ENCODE measurements at places on chromosomes 7 and 10.

DNA sequence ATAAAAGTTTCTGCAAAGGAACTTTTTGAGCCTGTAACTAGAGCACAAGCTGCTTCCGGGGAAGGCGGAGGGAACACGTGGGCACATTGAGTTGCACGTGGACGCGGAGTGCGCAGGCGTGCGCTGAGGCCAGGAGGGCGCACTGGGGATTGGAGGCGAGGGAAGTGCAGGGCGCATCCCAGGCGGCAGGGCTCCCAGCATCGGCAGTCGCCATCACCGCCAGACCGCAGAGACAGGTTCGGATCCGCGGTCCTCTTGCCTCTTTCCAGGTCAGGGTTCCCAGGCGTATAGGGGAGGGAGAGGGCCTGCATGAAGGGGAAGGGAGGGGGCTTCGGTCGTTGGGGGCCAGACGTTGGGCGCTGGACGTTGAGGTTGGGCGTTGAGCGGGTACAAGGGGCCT, at the start of gene TDRD1:
TSS of gene TDRD1 (plus strand) at position 206 of the 400 bp plus-strand sequence. CDS start 8,479 bp downstream, outside the sequence.
- DNase-seq: no peak

- no peak for DNase-seq
Measured at GRCh38 chr7:1601956-1602355, 32.1 kb upstream of the PSMG3 start.

- DNase-seq: peak; percentile 36
Measured at GRCh38 chr7:112449353-112449752, 907 bp upstream of the IFRD1 start.

GRCh38 chr10:76066457-76066856, 635.0 kb downstream of the LRMDA start:
- no peak for DNase-seq

GRCh38 chr10:20893297-20893696, 3.8 kb downstream of the NEBL start:
- no peak for DNase-seq

DNA sequence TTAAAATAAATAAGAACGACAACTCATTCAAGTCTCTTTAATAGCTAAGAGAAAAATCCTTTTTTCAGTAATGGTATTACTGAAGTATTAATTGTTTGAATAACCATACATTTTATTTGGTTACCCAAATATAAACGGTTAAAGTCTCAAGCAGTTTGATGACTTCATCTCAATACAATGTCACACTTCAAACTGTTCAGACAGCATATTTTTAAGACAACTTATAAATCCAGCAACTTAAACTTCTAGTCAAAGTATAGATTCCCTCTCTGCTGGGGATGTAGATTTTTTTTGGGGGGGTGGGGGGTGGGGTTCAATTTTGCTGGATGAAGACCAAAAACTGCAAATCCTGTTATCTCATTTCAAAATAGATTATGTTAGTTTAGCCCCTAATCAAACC, 42.0 kb downstream of the GNA12 start:
- DNase-seq: no peak

DNA sequence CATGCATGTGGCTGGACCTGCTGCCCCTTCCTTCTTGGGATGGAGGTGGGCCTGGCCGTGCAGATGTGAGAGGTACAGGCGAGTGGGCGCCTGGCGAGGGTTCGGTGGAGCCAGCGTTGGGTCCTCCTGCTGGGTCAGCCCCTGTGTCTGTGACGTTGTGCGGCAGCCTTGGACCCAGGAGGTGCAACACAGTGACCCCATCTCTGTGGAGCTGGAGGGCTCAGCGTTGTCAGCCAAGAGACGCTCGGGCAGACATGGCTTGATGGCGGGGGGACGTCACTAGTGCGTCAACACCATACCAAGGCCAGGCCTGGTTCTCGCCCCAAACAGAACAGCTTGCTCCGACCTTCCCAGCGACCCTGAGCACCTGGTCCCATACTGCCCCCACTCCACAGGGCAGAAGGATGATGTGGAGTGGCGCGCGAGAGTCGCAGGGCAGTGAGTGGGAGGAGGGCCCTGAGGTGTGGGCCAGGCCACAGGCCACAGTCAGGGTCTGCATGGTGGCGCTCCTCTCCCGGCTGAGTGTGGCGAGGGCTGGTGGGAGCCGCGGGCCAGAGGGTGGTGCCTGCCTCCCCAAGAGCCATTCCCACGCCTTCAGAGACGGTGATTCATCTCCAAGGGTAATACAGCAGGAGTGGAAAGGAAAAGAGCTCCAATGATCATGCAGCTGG, 184.4 kb downstream of the DNAJB6 start:
- DNase-seq: no peak

GRCh38 chr10:44295644-44296241, 89.2 kb downstream of the CXCL12 start:
- DNase-seq: no peak

GRCh38 chr10:63157845-63158624, 24.9 kb downstream of the NRBF2 start:
- no peak for DNase-seq

- DNase-seq: no peak
Measured at GRCh38 chr7:129464194-129464593, 30.0 kb downstream of the STRIP2 start.

DNA sequence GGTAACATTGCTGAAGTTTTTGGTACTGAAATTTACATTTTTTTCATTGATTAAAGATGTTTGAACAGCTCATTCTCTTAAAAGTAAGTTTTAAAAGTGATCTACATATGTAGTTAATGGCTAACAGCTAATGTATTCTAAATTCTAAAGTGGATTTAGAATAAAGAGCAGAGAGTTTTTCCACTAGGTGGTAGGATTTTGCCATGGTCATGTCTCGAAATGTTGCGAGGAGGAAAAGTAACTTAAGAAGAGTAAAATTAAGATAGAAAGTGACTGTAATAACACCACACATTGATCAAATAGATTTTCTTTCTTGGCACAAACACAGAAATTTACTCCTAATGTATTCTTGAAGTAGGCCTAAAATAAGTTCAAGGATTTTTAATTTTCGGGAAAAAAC, 19.8 kb downstream of the LSMEM1 start:
- no peak for DNase-seq

DNA sequence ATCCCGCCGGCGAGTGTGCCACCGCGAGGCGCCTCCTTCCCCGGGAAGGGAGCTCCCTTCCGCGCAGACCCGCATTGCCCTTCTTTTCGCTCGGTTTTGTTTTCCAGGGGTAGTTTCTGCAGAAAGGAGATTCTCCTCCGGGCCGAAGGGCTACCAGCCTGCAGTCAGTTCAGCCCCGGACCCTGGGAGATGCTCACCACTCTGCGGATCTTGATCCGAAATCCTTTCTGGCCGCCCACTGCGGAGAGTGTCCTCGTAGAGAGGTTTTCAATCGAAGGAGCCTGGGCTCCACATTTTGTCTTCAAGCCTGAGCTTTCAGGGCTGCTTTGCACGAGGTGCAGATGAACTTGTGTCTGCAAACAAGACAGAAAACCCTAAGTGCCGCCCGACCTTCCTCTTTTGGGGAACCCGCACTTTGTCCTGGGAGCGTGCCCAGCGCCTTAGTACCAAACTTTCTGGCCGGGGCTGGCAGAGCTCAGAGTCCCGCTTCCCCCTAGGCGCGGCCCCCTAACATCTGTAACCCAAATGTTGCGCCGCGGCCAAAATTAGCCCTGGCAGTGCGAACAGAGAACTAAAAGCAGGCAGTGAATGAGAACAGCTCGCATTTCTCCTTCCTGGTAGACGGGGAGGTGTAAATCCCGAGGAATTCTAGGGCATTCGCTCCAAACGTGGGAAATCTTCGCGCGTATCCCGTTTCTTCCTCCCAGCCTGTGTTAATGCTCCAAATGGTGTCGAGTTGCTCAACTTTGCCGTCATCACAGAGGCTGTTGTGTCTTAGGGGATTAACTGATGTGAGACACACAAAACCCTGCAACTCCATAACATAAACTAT, 6.7 kb upstream of the EN2 start:
- DNase-seq: no peak

- DNase-seq: no peak
Measured at GRCh38 chr7:96495751-96496216, 173.9 kb upstream of the SLC25A13 start.

DNA sequence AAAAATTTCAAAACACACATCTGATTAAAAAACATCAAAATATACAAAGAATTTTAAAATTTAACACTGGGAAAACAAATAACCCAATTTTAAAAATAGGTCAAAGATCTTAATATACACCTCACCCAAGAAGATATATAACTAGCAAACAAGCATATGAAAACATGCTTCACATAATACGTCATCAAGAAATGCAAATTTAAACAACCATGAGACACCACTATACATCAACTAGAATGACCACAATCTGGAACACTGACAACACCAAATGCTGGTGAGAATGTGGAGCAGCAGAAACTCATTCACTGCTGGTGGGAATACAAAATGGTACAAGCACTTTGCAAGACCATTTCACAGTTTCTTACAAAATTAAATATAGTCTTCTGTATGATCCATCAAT, 498.4 kb downstream of the IPMK start:
- no peak for DNase-seq

DNA sequence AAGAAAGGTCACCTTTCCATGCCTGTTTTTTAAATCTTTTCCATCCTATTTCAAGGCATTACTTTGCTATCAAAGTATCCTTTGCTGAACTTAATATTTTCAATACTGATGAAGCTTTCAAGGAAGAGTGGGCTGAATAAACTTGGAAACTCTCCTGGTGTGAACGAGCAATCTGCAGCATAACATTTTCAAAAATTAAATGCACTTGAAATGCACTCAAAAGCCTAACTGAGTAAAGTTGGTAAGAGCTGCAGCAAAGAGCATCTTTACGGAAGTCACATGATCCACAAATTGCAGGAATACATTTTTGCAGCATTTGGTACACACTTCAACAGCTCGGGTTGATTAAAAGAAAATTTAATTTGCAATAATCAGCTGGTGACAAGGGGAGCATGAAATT, 367.3 kb downstream of the PHTF2 start:
- no peak for DNase-seq

DNA sequence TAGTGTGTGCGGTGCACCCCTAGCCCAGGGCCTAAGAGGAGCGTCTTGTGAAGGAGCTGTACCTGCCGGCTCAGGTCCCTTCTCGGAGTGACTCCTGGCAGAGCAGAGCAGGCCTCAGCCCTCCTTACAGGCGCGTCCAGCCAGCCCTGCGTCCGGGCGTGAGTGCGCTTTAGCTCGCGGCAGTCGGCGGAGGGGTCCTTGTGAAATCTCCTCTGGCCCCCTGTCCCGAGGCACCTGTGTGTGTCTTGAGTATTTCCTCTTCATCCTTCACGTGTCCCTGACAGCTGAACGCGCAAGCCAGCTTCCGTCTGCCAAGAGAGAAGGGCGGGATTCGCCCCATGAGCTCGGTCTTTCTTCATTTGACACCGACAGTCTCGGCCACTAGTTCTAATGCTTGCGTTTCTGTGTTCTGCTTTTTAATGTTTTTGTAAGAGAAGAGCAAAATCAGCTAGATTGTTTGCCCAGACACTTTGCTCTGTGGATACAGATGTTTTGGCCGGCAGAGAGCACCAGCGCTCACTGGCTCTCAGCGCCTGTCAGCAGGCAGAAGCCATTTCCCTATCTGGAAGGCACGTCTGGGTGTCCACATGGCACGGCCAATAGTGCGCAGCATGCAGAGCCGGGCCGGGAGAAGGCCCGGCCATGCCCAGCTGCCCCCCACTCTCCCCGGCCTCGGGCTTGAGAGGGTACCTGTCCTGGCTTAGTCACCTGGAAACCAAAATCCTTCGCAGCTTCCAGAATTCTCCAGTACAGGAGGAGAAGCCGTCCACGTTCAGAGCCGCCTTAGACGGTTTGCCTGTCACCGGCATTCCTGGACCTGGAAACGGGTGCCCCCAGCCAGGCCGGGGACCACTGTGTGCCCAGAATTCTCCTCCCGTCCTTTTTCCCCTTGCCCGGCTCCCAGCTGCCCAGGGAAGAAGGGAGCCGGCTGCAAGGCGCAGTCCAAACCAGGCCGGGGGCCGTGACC, 7.0 kb downstream of the GET4 start:
- no peak for DNase-seq

- DNase-seq: no peak
Measured at GRCh38 chr7:135800560-135800959, 51.9 kb upstream of the FAM180A start.

DNA sequence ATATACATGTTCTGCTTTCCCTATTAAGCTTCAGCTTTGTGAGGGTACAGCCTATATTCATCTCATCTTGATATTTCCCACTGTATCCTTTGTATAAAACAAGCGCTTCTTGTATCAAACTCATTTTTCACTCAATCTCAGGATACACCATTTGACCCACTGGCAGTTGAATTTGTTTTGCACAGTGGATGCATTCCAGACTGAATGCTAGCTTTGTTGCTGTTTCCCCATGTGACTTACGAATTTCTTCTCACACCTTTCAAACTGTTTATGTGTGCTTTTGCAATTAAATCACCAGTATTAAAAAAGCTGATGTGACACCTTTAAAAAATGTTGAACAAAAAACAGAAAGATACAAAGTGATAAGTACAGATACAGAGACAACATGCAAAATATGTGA, 180.9 kb downstream of the ZNF438 start:
- DNase-seq: no peak

DNA sequence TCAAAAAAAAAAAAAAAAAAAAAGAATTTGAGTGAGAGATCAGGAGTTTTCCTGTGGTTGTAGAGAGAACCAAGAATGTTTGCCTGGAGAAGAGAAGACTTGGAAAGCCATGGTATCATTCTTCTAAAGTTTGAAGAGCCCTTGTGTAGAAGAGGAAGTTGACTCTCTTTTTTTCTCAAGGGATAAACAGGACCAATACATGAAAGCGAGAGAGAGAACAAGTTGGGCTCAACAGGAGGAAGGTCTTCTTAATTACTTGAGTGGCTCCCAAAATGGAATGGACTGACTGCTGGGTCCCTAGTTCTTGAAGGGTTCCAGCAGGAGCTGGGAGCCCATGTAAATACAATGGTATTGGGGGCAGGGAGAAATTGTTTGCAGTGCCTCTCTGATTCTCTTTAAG, 173.3 kb upstream of the ADO start:
- DNase-seq: no peak

DNA sequence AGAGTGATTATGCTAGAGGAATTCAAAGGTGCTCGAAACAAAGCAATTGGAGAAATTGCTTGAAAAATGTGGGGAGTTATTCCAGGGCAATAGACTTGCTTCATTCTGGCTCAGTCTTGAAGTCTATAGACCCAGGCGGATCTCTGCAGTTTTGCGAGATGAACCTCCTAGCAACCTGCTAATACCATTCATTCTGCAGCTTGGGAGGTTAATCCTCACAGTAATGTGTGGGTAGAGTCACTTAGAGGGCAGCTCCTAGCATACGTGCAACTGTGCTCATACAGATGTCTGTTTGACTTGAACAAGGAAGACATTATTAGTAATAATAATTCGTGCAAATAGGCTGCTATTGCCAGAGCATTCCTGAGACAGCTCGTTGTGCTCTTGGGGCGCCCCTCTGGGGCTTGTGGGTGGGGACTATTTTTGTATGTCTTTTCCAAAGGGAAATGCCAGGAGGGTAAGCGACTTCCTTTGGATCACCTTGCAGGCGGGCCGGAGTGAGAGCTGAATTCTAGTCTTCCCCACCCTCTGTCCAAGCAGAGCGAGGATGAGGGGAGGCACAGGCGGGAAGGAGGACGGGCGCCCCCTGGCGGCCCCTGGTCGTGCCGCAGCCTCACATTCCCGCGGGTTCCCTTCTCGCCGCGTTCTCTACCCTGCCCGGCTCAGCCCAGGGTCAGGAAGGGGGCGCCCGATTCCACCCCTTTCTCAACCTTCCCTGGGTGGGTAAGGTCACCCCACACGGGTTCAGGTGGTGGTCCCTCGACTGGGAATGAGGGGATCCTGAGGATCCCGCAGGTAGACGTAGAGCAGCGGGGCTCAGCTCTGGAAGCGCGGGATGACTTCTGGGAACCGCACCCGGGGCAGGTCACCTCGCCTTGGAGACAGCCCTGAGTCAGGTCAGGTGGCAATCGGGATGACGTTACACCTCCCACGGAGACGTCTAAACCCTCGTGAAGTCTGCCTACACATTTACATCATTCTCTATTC, 241.5 kb downstream of the PHTF2 start:
- peak; percentile 42 for DNase-seq
